ENCODE measurements at places on chromosomes 1 and 21. TPM values are rescaled to one million over a fixed set of nuclear protein-coding genes. Genes with fewer than 3 reads are reported as not detected.

ASPM gene
- 69.8 TPM for total RNA-seq

FNBP1L gene
- 0.35 TPM for total RNA-seq

CFAP57 gene
- total RNA-seq: not detected

ADORA1 gene
- not detected for total RNA-seq

ADARB1 gene
- total RNA-seq: 41.4 TPM

TMPRSS15 gene
- not detected for total RNA-seq

ZNF683 gene
- 0.31 TPM for total RNA-seq

FCGR3B gene
- total RNA-seq: not detected

ANKRD13C gene
- total RNA-seq: 20.9 TPM

ALX3 gene
- not detected for total RNA-seq
